ENCODE measurements at places on chromosomes 4 and X. TPM values are rescaled to one million over a fixed set of nuclear protein-coding genes. Genes with fewer than 3 reads are reported as not detected.

DNA sequence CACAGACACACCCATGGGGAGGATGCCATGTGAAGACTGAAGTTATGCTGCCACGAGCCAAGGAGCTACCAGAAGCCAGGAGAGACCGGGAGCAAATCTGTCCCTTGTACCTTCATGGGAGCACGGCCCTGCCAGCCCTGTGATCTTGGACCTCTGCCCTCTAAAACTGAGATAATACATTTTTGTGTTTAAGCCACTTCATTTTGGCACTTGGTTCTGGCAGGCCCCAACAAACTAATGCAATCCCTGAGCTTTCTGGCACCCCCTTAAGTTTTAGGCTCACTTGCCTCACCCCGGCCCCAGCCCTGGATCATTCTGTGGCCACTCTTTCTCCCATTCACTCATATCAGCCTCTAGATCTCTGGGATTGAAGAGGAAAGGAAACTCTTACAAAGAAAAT, 35.4 kb downstream of the SEL1L3 start:
- no peak for DNase-seq

DNA sequence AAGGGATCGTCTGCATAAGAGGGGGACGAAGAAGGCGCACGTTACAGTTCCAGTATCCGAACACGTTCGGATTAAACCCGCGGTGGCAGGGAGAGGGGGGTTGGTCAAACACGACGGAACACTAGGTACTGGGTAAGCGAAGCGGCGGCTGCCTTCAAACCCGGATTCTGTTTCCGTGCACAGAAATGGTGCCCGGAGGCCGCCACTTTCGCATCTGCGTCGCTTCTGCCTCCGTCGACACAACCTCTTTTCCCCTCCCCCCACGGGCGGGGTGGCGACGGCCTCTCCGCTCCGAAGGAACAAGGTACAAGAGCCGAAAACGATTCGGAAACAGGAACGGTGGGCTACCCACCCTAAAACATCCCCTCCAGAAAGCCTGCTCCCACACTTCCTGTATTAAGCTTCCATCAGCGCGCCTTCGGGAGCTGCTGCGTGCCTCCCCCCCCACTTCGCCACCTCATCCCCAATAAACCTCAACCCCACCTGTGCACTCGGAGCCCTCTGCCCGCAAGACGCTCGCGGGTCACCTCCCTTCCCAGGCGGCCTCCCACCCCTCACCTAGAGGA, 667 bp downstream of the G3BP2 start:
- DNase-seq = peak; percentile 83

- DNase-seq = no peak
Measured at GRCh38 chr4:119783189-119783983, 154.8 kb upstream of the PDE5A start.

DNA sequence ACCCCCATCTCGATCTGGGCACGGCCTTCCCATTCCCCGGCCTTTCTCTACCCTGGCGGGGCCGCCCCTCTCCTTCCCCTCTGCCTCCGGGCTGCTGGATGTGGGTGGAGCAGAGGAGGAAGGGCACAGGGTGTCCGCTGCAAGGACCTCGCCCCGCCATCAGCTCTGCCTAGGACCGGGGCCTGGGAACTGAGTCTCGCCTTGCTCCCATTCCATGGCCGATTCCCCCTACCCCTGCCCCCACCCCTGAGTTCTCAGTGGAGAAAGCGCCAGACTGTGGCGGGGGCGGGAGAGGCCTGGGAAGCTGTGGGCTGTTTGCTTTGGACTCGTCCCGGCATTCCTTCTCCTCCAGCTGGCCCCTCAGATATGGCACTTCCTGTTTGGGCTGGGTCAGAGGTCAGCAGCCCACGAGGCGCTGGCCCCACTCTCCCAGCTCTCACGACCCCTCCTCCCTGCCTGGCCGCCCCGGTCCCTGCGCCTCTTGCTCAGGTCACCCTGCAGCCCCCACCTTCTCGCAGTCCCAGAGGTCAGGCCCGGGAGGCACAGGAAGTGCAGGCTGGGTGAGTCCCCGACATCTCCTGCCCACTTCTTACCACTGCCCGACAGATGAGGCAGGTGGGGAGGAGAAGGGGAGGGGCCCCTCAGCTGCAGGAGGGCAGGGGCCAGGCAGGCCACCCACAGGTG, 6.4 kb upstream of the BGN start:
- no peak for DNase-seq

DNA sequence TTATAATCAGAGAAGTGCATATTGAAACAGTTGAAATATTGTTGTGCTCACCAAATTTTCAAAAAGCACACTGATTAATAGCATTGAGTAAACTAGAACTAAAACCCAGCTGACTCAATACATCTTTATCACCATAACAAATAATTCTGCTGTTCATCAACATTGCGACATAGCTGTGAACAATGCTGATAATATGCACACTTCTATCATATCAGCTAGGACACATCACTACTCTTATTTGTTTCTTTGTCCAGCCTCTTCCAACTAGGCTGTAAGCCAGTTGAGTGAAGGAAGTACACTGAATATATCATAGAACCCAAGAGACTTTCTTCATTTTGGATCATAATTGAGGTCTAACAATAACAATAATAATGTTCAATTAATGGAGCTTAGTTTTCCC, 349.7 kb downstream of the IQCM start:
- no peak for DNase-seq

DNA sequence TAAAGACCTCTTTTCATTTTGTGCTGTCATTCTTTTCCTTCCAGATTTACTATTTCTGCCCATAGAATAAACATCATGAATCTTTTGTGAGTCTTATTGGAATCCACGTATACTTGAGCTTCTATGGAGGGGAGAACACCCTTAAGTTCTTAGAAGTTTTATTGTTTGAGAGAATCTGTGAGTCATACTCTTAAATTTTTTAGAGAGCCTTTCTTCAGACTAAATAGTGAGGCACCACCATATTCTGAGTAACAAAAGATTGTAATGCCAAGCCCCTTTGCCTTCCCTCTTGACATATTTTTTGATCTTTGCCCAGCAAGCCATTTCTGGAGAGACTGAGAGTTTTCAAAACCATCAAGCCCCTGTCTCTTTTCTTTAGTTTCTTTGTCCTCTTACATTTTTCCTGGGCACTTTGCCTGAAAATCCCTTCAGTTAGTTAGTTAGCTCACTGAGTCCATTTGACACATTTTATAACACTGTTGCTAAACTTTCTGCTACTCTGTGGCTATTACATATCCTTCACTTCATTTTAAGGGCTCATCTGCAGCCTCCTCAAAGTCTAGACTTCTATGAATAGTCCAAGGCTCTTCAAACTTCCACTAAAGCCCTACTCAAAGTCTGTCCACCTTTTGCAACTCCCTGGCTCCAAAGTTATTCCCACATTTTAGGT, 65.3 kb upstream of the NDUFC1 start:
- no peak for DNase-seq

DNA sequence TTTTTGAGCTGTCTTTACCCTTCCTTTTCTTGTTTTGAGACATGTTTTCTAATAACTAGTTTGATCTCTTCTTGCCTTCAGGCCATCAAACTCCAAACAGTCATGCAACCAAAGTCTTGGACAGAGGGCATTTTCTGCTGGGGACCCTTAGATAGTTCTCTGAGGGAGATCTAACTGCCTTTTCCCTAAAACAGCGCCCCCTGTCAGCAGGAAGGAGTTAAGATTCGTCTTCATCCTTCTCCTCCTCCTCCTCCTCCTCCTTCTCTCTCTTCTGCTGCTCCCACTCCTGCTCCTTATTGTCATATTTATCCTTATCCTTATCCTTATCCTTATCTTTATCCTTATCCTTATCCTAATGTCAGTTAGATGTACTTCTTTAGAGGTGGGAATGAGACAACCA, 417.2 kb downstream of the TRAM1L1 start:
- DNase-seq = no peak

GRCh38 chrX:110758781-110759422, 36.7 kb downstream of the CHRDL1 start:
- no peak for DNase-seq

GRCh38 chr4:84680956-84681355, 98.0 kb downstream of the CDS1 start:
- no peak for DNase-seq

GRCh38 chr4:68576272-68577125, at the start of gene UGT2B17:
Gene UGT2B17 (minus strand): TSS chr4:68576322. CDS start chr4:68568484, 7,838 bp downstream.
- DNase-seq = no peak

DNA sequence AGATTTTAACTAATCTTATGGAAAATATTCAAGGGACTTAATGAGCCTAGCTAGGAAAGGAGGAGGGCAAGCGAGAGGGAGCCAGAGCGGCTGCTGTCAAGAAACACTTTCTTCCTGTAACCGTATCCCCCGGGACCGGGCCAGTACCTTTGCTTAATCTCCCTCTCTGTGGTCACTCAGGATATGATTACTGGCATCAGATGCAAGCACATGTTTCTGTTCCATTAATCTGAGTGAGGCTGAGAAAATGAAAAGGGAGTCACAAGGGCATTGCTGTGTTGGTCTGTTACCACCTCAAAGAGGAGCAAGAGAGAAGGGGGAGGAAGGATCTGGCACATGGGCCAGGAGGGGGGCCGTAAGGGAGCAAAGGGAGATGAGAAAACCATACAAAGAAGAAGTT, 356.7 kb upstream of the GATB start:
- DNase-seq = no peak

DNA sequence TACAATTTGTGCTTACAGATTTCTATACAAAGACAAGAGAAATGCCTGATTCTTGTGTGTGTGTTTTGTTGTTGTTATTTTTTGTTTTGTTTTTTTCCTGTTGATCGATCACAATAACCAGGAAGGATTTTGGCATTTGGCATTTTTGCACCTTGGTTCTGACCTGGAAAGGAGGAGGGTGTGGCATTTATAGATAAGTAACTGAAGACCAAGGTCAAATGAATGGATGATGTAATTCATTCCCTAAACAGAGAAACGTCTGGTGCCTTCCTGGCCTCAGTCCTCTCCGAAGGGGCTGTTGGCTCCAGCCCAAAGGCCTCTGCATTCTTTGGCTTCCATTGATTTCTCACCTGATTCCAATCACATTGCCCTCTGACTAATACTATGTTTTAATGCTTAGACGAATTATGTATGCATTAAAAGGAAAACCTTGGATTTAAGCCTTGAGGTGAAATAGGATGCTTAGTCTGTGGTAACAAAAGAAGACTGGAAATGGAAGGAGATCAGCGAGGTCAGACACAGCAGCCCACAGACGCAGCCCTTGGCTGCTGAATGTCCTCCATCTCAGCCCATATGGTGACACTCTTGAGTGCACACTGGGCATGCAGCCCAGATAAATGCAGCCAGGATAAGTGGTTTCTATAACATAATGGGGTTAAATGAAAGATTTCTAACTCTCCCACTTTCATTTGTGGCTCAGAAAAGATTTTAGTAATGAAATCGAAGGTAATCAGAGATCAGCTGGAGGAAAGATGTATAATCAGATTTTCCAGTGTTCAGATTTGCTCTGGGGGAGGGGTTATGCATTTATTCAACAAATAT, 60.5 kb upstream of the TRIM2 start:
- DNase-seq = no peak

DNA sequence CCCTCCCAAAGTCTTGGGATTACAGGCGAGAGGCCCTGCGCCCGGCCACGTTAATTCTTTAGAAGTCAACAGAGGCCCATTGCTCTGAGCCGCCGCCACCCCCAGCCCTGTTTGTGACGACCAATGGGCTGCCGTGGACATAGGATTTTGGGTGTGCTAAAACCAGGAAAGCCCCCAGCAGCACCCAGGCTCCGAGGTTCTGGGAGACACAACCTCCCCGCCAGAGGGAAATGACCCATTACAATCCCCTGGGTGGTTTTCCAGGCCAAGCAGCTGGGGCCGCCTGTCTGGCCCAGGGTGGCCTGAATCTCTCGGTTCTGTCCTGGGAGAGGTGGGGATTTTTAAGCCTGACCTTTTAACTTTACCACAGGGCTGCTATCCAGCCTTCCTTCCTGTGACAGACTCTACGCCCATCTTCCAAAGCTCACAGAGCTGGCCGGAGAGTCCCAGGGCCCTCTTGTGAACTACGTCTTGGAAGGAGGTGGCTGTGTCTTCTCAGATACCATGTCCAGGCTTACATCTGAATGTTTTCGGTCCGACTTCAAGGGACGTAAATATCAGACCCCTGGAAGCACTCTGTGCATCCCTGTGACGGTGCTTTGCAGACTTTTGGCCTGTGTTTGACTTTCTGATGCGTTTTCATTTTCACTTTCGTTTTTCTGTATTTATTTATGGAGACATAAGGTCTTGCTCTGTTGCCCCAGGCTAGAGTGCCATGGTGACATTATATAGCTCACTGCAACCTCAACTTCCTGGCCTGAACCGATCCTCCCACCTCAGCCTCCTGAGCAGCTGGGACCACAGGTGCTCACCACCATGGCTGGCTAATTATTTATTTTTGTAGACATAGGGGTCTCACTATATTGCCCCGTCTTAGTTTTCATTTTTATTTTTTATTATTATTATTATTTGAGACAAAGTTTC, 36.0 kb downstream of the P2RY8 start:
- DNase-seq = no peak

DNA sequence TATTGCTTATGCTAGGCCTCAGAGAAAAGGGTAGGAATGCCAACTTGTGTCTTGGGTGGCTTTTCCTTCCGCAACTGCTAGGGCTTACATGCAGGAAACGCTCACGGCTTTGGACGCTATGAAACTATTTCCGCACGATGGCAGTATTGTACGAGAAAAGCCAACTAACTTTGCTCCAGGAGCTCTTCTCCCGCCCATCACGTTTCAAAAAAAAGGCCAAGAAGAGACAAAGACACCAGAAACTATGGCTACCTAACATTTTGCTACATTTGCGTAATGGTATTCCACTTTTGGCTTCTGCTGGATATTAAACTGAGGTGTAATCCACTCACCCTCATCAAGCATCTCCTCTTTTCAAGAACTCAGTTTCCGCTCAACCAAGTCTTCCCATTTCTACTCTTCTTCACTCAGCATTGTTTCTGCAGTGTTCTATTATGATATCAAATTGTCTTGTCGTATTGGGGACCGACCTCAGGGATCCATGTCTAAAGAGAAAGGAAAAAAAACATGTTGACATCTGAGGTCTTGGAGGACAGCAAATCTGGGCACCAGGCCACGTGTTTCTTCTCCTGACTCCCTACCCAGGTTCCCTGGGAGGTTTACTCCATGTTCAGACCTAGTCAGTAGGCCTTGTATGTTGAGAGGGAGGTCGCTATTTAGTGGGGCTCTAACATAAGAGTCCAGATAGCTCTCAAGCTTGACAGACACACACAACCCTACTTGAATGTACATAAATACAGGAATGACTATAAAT, 239.4 kb upstream of the STK26 start:
- DNase-seq = peak; percentile 90

The ZNF732 gene
- not detected for total RNA-seq

The CFAP47 gene
- total RNA-seq = not detected

The TEX13B gene
- not detected for total RNA-seq

Measured in sigmoid colon (tissue), 7 donors.